HEK293T (cell line): ENCODE measurements at places on chromosomes 2 and 18.
A peak's percentile ranks its signal among the peaks of the same experiment; 100 is the strongest.

DNA sequence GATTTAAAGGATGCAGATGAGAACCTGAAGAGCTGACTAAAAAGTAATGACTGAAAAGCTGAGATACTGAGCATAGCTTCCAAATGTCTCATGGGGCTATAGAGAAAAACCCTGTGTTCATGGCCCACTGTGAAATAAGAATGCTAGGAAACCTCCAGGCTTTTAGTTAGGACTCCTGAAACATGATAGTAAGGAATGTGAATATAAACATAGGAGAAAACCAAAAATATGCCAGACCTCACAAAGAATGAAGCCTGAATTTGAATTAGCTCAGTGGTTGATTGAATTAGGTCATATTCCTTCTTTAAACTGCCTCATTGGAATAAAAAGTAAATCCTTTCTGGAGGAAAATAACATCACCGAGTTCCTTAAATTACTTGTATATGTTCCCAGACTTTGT lies 194.5 kb upstream of the NXPH2 start:
- DNase-seq, result no peak

DNA sequence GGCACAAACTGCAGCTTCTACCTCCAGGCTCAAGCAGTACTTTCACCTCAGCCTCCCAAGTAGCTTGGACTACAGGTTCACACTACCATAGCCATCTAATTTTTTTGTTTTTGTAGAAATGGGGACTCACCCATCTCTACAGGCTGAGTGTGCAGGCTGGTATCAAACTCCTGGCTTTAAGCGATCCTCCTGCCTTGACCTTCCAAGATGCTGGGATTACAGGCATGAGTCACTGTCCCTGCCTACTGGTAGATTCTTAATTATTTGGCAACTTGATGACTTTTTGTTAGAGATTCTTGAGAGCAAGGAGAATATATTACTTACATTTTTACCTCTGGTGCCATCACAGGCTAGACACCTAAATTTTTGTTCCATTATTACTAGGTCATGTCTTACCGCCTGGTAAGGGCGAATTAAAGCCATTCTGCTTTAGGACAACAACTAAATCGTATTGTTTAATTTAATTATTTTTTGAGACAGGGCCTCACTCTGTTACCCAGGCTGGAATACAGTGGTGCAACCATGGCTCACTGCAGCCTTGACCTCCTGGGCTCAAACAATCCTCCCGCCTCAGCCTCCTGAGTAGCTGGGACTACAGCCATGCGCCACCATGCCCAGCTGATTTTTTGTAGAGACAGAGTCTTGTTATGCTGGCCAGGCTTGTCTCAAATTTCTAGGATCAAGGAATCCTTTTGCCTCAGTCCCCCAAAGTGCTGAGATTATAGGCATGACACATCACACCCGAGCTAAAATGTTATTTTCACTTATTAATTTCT lies 15.7 kb downstream of the DYNC1I2 start:
- DNase-seq, result no peak

DNA sequence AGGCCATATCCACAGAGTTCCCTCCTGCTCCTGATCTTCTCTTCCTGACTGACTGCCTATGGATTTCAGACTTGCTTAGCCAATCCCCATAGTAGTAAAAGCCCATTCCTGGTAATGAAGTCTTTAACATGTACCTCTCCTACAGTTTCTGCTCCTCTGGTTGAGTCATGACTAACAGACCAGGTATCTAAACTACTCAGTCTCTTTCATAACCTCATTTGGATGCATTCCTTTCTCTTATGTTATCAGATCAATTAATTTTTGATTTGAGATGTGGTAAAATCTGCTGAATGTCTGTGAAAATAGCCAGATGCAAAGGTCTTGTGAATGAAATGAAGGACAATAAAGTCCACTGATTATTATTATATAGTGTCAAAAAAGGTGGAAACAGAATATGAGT lies 198.0 kb downstream of the NBAS start:
- no peak for DNase-seq

DNA sequence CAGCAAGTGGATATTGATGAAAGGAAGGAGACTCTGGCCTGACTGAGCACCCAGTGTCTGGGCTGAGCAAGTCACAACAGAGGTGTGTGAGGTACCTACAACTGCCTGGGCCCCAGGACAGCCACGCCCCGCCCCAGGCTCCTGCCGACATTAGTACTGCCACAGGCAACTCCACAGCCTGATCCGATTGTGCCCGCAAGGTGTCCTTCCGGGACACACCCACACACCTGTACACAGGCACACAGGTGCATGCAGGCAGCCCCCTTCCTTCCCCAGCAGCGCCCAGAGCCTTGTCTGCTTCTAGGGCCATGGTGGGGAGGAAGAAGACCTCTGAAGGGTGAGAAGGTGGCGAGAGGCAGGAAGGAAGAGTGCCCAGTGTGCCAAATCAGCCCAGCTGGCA lies 83.6 kb downstream of the TNS1 start:
- DNase-seq, result no peak

- no peak for DNase-seq
Measured at GRCh38 chr2:25063876-25064660, 22.2 kb downstream of the EFR3B start.

DNA sequence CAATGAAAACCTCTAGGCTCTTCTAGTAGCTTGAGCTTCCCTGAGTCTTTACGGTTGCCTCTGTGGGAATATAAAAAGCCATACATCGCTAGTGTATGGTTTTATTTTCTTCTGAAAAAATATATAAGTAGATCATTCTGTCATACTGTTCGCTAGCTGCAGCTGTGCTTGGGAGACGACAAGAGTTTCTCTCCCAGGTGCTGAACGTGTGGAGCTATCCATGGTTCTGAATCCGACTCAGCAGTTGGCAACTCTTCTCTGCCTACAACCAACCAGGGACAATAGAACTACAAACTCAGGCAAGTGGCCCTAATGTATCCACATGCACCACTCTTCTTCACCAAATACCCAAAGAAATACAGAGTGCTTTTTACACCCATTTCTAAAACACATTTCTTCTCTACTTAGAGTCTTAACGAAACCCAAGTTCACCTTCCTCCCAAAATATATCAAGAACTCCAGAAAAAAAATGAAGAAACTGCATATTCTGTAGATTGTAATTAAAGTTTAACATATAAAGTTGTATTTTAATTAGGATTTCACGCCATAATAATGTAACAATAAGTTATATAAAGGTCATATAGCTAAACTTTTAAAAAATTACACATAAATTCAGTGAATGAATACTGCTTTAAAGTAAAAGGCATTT lies 2.2 kb upstream of the KCNH7 start:
- peak; percentile 53 for DNase-seq

DNA sequence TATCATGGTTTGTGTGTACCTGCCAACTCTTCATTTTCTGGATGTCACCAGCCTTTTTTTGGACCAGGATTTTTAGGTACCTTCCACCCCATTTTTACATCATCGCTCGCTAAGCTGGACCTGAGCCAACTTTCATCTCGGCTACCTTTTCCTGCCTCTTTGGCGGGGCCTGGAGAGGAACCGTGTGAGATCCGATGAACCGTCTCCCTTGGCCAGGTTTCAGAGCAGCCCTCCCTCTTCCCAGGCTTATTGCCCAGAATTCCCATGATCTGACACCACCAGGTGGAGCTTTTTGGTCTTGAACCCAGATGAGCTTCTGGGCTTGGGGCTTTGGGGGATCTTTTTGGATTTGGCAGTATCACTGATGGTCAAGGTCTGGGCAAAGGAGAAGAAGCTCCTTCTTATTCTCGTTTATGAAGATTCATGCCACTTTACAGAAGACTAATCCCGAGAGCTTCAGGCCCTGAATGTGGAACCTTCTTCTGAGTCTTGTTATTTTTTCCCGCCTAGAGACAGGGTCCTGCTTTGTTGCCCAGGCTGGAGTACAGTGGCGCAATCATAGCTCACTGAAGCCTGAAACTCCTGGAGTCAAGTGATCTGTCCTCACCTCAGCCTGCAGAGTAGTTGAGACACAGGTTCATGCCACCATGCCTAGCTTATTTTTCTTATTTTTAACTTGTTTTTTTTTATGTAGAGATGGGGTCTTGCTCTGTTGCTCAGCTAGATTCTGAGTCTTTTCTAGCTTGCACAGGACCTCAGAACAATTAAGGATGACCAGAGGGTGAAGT lies 50.4 kb downstream of the GATA6 start:
- DNase-seq, result peak; percentile 40

- no peak for DNase-seq
Measured at GRCh38 chr2:133553251-133553650, 15.0 kb downstream of the NCKAP5 start.

- peak; percentile 85 for DNase-seq
Measured at GRCh38 chr2:219441451-219442255, 7.0 kb downstream of the SPEG start.
